NB4 (cell line): ENCODE measurements at places on chromosomes 4 and X.

DNA sequence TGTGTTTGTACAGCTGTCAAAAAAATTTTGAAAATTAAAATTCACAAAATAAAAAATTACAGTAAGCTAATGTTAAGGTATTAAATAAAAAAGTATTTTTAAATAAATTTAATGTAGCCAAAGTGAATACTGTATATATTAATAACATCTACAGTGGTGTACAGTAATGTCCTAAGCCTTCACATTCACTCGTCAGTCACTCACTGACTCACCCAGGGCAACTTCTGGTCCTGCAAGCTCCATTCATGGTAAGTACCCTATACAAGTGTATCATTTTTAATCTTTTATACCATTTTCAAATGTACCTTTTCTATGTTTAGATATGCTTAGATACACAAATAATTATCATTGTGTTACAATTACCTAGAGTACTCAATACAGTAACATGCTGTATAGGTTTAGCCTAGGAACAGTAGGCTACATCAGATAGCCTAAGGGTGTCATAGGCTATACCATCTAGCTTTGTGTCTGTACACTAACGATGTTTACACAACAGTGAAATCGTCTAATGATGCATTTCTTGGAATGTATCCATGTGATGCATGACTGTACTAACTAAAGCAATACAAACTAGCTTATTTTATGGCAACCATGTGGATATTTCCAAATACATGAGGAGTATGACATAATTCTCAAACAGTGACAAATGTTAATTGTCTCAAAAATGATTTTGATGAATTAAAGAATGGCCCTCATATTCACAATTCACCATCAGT, 13.7 kb downstream of the DDX60 start:
- DNase-seq: no peak

DNA sequence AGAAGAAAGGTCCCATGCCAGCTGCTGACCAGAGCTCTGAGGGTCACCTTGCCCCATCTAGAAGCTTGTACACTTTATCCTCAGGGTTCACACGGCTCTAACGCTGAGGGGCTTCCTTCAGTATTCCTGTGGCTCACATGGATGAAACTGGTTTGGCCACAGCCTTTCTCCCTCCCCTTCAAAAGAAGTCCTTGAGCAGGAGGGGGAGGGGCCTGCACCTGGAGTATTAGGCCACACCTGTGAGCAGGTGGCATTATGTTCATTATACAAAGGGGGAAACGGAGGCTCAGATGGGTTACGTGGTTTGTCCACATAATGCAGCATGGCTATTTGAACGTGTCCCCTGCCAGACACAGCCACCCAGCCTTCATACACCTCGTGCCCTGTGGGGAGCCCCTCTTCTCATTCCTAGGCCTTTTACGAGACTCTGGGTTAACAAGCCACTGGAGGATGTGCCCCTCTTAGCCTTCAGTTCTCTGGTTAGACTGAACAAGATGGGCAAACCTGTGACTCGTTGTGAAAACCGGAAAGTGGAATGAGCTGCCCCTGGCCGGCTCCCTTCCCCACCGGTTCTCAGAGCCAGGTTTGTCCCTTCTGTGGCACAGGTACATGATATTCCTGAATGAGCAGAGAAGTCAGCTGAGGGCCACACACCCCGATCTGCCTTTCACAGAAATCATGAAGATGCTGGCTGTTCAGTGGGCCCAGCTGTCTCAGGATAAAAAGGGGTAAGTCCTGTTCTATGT, 27.2 kb upstream of the JAKMIP1 start:
- no peak for DNase-seq

DNA sequence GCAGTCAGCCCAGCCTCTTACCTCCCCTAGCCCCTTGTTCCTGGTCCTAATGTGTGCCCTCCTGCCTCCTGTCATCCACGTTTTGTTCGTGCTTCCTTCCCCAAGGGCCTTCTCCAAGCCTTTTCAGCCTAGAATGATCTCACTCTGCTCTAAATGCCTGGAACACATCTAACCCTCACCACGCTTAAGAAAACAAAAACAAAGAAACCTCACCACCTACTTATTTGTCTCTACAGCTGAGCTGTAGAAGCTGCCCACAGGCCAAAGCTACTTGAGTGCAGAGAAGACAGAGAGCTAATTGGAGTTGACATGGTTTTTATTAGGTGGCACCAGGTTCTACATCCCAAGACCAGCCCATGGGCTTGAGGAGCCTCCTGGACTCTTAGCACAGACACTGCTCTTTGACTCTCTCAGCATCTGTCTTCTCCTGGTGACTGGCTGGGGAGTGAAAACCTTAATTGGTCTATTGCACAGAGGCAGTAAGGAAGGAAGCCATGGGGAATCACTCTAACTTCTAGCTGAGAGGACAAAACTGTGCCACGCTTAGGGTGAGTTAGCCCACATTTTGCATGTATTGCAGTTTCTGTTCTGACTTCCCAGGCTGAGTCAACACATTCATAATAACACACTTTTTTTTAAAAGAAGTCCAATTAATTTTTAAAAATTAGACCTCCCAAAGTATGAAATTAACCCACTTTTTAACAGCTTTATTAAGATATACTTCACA, 52.3 kb upstream of the PDK3 start:
- no peak for DNase-seq

- DNase-seq: no peak
Measured at GRCh38 chr4:184287697-184288255, 70.1 kb upstream of the ENPP6 start.

DNA sequence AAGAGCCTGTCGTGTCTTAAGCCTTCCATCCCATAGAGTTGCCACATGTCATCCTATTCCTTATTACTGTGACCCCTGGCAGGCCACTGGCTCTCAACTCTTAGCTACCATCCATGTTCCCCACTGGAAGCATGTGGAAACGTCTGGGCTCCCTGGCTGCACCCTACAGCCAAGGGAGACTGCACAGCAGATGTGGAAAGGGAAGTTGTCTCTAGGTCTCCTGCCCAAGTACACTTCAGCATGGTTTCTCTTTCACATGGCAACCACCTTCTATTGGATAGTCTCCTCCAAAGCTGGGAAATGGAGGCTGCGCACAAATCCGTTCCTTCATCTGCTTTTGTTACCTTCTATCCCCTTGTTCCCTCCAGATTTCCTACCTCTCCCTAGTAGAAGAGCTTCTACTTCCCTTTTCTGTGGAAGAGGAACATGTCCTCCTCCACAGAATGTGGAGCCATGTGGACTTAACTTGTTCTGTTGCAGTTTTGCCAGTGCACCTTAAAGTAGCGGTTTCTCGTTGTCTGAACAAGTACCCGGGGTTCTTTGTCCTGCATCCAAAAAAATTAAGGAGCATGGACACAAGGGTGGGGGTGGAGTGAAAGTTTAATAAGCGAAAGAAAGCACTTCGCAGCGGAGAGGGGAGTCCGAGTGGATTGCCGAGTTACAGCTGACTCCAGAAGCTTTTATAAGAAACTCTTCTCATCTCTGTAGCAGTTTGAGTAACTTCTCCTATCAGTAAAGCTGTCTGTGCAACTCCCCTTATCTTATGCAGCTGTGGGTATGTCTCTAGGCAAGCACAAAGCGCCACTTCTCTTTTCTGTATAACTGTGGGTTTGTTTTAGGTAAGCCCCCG, 52.5 kb downstream of the HMGB2 start:
- DNase-seq: peak; percentile 84

DNA sequence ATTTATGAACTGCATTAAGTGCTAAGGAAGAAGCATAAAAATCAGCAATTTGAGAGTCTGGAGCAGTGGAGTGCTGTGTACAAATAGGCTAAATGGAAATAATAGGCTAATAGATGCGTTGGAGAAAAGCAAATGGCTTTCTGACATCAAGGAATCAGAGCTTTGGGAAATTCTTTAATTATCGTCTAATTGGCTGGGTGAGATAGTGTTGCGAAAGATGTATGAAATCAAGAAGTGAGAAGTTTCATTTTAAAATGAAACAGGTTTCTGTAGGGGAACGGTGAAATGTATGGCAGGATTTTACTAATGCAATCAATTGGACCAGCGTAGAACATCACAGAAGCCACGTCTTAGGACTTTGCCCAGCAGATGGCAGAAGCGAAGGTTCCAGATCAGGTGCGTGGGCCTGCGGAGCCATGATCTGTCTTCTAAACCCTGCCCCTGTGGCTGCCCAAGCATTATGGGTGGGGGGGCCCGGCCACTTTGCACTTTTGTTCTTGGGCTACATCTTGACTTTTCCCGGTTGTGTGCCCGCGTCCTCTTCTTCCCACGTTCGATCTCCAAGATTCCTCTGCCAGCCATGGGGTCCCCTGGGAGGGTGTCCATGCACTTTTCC, 118.5 kb upstream of the SHISA3 start:
- DNase-seq: no peak

- no peak for DNase-seq
Measured at GRCh38 chr4:80811406-80811805, 219.1 kb upstream of the BMP3 start.

GRCh38 chr4:79281566-79282359, 44.1 kb downstream of the NAA11 start:
- no peak for DNase-seq
